Glomerular endothelial cell (primary cell): ENCODE measurements at places on chromosomes 11 and 22.

- DNase-seq, result no peak
These were observed 203.2 kb downstream of the CSNK2A3 start for GRCh38 chr11:11149671-11150459.

GRCh38 chr11:77819411-77819920 is 1.1 kb downstream of the RSF1 start:
- DNase-seq, result no peak

- no peak for DNase-seq
These were observed 30.2 kb downstream of the CLMP start for GRCh38 chr11:123164732-123165450.

GRCh38 chr22:49776891-49777290 is 50.8 kb downstream of the BRD1 start:
- no peak for DNase-seq

- no peak for DNase-seq
These were observed 15.1 kb upstream of the CYTH4 start for GRCh38 chr22:37267135-37267587.
